Fibroblast of the conjunctiva (primary cell): ENCODE measurements at places on chromosomes 13 and 19.
A peak's percentile ranks its signal among the peaks of the same experiment; 100 is the strongest.

DNA sequence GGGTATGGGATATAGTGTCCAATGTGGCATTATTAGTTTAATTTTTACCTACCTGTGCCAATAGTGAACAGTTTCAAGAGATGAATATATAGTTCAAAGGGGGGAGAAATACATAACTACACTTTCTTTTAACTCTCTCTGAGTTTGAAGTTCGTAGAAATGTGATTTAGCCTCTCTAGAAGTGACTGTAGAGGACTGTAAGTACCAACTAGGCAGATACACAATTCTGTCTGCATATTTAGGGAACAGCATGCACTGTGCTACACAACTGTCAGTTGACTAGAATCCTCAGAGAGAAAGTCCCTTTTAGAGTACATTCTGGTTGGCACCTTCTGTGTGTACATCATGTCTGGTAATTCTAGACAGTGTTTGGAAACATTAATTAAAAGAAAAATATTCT, 17.5 kb upstream of the ZNF90 start:
- no peak for DNase-seq

DNA sequence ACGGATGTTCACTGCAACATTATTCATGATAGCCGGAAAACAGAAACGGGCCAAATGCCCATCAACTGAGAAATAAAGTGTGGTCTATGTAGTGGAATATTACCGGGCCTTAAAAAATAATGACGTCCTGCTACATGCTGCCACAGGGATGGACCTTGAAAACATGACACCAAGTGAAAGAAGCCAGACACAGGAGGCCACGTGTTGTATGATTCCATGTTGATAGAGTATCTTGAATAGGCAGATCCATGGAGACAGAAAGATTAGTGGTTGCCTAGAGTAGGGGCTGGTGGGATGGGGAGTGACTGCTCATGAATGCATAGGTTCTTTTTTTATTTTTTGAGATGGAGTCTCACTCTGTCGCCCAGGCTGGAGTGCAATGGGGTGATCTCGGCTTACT, 3.7 kb downstream of the AP2A1 start:
- DNase-seq, result no peak

DNA sequence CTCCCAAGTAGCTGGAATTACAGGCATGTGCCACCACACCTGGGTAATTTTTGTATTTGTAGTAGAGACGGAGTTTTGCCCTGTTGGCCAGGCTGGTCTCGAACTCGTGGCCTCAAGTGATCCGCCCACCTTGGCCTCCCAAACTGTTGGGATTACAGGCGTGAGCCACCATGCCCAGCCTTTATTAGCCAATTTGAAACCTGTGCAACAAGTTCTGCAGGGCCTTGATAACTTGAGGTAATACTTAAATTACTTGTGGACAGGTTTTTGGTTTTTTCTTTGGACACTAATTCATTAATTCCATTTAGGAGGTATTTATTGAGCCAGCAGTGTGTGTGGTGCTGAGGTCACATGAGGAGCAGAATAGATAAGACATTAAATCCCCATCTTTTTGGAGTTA, 39.5 kb downstream of the ARHGAP35 start:
- no peak for DNase-seq

- no peak for DNase-seq
Measured at GRCh38 chr13:42652642-42653415, 78.9 kb downstream of the TNFSF11 start.

DNA sequence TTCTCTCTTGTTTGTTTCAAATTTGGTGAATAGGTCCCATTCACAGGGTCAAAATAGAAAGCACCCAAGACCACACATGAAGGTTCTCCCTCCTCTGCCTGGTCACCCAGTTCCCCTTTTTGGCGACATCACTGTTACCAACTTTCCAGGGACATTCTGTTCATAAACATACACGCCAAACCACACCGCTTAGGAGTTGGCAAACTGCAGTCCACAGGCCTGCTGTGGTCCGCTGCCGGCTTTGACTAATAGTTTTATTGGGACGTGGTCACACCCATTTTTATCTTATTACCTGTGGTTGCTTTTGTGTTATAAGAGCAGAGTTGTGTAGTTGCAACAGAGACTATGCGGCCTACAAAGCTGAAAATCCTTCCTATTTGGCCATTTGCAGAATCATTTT, 24.2 kb downstream of the UHRF1 start:
- no peak for DNase-seq

DNA sequence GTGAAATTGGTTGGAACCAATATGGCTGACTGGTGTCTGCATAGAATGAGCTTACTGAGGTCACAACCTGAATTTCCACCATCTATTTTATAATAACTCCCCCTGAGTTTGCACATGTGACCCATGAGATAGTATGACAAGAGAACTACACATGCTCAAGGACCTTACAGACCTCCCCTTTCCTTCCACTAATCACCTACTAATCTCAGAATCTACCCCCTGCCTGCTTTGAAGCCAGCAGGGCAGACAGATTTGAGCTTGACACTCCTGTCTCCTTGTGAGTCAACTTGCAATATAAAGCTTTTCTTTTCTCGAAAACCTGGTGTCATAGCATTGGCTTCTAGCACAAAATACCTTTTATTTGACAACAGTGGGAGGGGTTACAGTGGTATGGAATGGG, 248.4 kb downstream of the RFC3 start:
- DNase-seq, result no peak

GRCh38 chr13:94656766-94657165, 55.1 kb downstream of the GPR180 start:
- DNase-seq, result peak; percentile 91

DNA sequence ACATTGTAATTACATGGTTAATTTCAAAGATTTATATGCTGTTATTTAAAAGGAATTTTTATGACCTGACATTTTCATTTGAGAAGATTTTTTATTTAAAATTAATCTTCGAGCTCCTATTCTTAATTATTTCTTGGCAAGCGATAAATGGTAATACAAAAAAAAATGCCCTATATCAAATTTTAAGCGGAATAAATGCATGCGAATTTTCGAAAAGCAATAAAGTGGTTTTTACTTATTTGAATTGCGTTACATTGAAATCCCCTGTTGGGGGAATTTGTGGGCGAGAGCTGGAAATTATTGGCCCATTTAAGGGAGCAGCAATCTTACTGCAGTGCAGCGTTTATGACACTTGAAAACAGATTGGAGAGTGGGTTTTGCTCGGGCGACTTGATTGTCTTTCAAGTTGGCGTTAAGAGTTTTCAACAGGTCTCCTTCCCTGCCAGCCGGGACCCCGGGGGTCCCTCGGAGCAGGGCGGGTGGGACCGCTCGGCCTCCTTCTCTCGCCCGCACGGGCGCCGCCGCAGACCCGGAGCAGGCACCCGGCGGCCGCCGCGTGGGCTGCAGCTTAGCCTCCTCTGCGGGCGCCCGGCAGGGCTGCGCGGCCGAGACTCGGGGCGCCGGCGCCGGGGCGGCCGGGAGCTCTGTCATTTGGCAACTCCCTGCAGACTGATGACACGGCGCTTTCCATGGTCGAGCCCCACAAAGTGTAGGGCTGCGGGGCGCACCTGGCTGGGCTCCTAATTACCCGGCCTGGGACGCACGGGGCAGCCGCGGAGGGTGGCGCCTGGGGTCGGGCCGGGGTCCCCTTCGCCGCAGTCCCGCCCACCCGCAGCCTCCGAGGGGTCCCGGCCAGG, 255.1 kb upstream of the SOX21 start:
- DNase-seq, result no peak

- peak; percentile 78 for DNase-seq
Measured at GRCh38 chr19:4455719-4456475, 1.7 kb downstream of the UBXN6 start.

DNA sequence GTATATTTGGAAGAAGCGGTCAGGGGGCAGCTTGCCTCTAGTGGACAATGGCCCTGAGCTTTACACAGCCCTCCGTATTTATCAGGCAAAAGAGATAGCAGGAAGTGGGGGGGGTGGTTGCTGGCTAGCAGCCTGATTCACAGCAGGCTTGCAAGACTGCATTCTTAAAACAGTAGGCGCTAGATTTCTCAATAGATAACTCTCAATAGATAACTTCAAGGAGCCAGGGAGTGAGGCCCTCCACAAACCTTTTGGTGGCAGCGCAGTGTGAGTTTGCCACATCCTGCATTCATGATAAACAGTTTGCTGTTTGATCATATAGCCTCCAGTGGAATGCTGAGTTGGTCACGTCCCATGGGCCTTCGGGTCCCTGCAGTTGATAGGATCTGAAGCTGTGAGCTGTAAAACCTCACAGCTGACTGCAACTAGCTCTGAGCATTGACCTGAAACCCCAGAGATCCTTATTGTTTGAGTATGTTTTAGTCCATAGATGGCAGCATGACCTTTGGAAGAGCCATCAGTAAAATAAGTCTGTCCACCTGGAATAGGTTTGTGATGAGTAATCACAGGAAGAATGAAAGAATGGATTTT, 12.2 kb downstream of the FPR3 start:
- no peak for DNase-seq

- DNase-seq, result no peak
Measured at GRCh38 chr13:48356750-48357149, 53.2 kb downstream of the RB1 start.

DNA sequence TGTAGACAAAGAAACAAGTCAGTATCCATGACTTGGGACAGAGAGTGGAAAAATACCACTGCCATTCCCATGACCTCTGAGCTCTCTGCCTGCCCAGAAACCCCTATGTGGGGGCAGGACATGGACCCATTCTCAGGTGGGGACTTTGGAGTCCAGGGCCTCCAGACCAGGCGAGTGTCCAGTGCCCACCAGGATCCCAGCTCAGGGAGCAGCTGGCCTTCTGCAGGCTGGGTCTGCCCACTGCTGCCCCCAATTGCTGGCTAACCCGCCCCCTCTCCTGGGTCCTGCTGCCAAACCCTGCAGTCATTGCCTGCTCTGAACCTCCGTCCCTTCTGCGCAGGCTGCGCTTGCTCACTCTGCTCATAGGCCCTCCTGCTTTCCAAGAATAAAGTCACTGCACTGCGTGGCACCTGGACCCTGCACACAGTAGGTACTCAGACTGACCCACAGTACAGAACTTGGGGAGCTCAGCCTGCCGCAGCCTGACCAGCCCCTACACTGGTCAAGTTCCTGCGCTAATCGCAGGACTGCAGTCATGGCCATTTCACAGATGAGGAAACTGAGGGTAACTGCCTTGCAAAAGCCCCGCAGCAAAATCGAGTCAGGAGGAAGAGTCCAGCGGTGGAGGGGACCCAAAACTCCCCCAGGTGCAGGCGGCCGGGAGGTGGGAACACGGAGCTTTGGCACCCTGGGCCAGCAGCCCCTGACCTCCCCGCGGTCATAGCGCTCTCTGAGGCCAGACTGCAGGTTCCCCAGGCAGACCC, 774 bp downstream of the SLC7A10 start:
- DNase-seq, result no peak

- no peak for DNase-seq
Measured at GRCh38 chr13:95420501-95420900, 119.2 kb upstream of the ABCC4 start.

DNA sequence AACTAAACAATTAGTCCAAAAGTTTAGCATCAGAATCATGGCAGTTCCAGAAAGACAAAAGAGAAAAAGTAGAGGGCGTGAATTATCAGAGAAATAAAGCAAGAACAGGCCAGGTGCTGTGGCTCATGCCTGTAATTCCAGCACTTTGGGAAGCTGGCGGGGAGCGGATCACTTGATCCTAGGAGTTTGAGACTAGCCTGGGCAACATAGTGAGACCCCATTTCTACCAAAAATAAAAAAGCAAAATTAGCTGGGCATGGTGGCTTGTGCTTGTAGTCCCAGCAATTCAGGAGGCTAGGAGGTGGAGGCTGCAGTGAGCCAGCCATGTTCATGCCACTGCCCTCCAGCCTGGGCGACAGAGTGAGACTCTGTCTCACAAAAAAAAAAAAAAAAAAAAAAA, 18.4 kb downstream of the ARL11 start:
- no peak for DNase-seq

GRCh38 chr13:30107521-30108136, 199.7 kb downstream of the KATNAL1 start:
- no peak for DNase-seq

GRCh38 chr19:27972291-27973040, 1240.5 kb downstream of the UQCRFS1 start:
- no peak for DNase-seq

GRCh38 chr13:109517517-109517916, 268.9 kb downstream of the IRS2 start:
- no peak for DNase-seq

GRCh38 chr19:33365691-33366090, 7.8 kb upstream of the CEBPG start:
- no peak for DNase-seq

GRCh38 chr13:106560821-106561220, 7.1 kb downstream of the ARGLU1 start:
- DNase-seq, result no peak

- peak; percentile 20 for DNase-seq
Measured at GRCh38 chr19:8459520-8460270, 14.9 kb downstream of the HNRNPM start.

- DNase-seq, result no peak
Measured at GRCh38 chr13:42649831-42650230, 75.9 kb downstream of the TNFSF11 start.

DNA sequence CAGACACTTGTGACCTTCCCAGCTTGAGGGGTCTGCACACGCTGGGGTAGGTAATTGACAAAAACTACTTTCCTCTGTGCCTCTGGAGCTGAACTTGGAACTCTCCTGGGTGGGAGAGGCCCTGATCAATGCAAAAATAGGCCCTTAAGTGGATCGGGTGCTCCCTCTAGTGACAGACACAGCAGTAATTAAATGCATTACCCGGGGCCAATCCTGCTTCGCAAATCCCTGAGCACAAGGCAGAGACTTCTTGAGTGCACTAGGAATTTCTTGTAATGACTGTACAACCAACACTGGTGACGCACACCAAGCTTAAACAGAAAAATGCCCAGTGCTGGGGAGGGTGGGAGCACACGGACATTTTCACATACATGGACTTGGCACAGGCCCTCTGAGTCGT, 10.6 kb upstream of the UBE2S start:
- DNase-seq, result peak; percentile 72

DNA sequence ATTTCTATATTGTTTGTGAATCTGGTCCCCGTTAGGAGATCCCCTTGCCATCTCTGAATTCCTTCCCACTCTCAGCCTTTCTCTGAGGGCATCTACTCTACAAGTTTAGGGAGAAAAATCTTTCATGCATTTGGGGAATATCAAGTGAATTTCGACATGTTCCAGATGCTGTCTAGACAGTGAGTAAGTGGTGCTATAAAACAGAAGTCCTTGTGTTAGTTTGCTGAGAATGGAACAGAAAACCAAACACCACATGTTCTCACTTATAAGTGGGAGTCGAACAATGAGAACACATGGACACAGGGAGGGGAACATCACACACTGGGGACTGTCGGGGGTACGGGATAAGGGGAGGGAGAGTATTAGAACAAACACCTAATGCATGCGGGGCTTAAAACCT, 5.1 kb downstream of the OR7A10 start:
- DNase-seq, result no peak

GRCh38 chr13:49597043-49597641, 11.8 kb upstream of the RCBTB1 start:
- no peak for DNase-seq

DNA sequence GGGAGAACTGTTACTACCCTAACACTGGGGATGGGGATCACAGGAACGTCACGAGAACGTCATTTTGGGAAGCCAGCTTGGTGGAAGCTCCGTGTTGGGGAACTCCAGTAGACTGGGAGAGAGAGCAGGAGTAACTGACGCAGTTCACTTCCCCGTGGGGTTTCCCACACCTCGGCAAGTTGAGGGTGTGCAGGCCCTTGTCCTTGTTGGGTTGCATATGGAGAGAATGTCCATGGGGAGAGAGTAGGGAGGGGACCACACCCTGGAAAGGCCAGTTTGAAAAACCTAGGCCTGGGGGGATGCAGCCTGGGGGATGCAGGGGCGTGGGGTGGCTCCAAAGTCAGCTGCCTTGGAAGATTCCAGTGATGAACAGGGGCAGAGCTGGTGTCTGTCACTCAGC, 50.7 kb upstream of the MCF2L start:
- DNase-seq, result no peak
